ENCODE measurements at places on chromosomes 6 and 20.

- DNase-seq: no peak
Measured at GRCh38 chr6:161476711-161477110, 202.8 kb upstream of the AGPAT4 start.

- DNase-seq: no peak
Measured at GRCh38 chr6:36641543-36641942, 37.0 kb upstream of the CDKN1A start.

GRCh38 chr20:8292793-8293192, 160.7 kb downstream of the PLCB1 start:
- DNase-seq: no peak

DNA sequence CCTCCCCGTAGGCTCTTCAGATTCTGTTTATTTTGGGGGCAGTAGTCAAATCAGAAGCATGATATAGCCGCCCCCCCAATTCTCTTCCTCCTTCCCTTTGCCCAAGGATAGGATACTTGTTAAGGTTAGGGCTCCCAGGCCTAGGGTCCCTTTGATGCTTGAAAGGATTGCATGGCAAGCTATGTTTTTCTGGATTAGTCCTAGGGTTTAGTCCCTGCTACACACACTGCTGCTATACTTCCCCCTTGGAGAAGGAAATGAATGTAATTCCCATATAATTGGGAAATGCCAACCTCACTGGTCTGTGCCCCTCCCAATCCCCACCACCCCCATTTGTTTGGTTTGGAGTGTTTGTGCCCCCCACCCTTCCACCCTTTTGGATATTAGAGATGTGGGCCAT, 62.8 kb downstream of the ZFAND3 start:
- DNase-seq: no peak

DNA sequence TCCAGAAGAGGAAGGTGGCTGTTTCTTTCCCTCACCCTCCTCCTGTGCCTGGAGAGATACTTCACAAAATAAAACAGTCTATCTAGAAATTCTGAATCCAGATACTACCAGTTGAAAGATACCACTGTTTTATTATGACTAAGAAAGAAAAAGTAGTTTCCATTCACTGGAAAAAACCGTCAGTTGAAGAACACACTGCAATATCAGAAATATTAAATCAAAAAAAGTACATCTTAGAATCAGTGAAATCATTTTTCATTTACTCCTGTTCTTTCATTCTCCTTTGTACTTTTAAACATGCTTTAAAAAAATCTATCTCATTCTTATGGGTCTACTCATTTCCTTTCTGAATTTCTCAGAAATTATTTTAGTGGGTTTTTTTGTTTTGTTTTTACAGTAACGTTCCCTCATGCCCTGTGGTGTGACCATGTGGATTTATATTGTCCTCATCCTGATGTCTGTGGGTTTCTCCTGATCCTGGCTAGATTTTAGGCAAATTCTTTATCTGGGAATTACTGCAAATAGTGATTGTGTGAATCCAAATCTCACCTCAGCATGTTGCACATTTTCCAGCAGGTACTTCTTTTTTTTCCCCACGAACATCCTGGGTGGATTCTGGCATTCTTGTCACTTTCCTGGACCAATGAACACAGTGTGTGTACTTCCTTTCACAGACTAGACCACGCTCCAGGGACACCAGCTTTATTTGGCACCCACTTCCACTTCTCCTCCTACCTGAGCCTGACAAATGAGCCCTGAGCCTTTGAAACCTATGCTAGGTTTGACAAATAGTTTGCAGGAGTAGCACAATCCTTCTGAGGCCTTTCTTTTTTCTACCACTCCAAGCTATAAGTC, 114.0 kb upstream of the LAMP5 start:
- DNase-seq: no peak

- no peak for DNase-seq
Measured at GRCh38 chr20:50023116-50023805, 40.5 kb downstream of the SNAI1 start.

- no peak for DNase-seq
Measured at GRCh38 chr6:142887517-142887916, 57.5 kb downstream of the HIVEP2 start.

DNA sequence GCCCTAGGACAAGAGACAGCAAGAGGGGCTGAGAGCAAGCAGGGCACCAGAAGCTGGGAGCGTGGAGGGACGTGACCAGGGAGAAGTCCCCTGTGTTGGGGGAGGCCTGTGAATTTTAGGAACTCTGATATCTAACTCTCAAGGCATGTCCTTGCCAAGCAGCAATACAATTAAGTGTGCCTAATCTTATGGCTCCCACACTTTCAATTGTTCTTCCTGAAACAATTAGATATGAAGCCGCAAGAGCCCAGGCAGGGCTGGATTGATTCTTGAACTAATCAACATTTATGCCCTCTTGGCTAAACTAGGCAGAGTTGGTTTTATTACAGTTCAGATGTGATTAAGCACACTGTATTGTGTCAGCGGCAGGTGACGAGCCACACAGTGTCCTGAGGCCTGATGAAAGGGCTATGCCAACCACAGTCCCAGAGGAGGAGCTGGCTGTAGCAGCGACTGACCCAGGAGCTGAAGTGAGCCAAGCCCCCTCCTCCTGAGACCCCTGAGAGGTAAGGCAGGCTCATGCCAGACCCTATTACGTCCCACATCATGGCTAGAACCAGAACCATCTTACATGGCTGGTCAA, 4.2 kb upstream of the MAVS start:
- no peak for DNase-seq

DNA sequence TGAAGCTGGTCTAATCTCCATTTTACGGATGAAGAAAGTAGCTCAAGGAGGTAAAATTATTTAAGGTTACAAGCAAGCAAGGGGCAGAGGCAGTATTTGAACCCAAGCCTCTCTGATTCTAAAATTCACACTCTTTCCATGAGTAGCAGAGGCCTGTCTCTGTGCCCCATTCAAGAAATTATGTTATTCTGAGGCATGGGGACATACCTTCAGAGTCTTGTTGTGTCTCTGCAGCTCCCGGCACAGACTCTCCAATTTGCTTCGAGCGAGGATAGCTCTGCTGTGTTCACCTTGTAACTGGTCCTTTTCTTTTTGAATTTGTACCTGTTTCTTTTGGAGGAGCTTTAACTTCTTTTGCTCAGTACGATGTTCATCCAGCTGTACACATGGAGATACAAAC, 21.5 kb downstream of the TXLNB start:
- no peak for DNase-seq

Data from germinal center (tissue), 1 donor.